ENCODE measurements at places on chromosomes 3 and 15. TPM values are rescaled to one million over a fixed set of nuclear protein-coding genes. Genes with fewer than 3 reads are reported as not detected.

GOLGA8R gene
- total RNA-seq = 13.0 TPM

DNA sequence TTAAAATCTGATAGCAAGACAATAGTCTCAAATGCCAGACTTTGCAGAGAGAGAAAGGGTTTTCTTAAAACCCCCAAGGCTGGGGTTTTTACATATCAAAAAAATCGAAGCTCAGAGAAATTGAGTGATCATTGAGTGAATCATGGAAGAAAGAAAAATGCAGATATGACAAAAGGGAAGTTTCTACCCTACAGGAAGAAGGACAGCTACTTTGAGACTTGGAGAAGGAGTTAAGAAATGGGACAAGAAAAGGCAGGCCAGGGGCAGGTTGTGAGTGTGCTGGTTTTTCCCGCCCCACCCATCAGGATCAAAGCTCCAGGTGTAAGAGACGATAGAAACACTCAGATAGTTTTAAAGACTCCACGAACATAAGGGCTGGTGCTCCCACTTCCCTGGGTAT lies 18.6 kb downstream of the TMEM158 start:
- no peak for DNase-seq
- peaks cover 27% of the 10 kb centered on the region for H3K4me1 ChIP-seq
- H3K27ac ChIP-seq = no peak overlapping the region
- H3K36me3 ChIP-seq = no peaks in the 10 kb centered on the region

DNA sequence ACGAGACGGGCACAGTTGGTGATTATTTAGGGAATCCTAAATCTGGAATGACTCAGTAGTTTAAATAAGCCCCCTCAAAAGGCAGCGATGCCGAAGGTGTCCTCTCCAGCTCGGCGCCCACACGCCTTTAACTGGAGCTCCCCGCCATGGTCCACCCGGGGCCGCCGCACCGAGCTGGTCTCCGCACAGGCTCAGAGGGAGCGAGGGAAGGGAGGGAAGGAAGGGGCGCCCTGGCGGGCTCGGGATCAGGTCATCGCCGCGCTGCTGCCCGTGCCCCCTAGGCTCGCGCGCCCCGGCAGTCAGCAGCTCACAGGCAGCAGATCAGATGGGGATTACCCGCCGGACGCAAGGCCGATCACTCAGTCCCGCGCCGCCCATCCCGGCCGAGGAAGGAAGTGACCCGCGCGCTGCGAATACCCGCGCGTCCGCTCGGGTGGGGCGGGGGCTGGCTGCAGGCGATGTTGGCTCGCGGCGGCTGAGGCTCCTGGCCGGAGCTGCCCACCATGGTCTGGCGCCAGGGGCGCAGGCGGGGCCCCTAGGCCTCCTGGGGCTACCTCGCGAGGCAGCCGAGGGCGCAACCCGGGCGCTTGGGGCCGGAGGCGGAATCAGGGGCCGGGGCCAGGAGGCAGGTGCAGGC lies 318.0 kb downstream of the FGF12 start:
- H3K36me3 ChIP-seq = peaks cover 4% of the 10 kb centered on the region
- peaks cover 56% of the 10 kb centered on the region for H3K27me3 ChIP-seq
- no peak overlapping the region for H3K27ac ChIP-seq
- no peak for DNase-seq
- no peak overlapping the region for H3K4me3 ChIP-seq

GRCh38 chr15:70079888-70080287 lies 17.8 kb downstream of the TLE3 start:
- peaks cover 38% of the 10 kb centered on the region for H3K36me3 ChIP-seq
- H3K27ac ChIP-seq = no peak overlapping the region
- H3K27me3 ChIP-seq = no peaks in the 10 kb centered on the region
- DNase-seq = no peak
- H3K4me3 ChIP-seq = no peak overlapping the region
- H3K4me1 ChIP-seq = peaks cover 26% of the 10 kb centered on the region

GRCh38 chr15:37940876-37941275 lies 6.4 kb downstream of the TMCO5A start:
- no peaks in the 10 kb centered on the region for H3K4me1 ChIP-seq
- H3K4me3 ChIP-seq = no peak overlapping the region
- no peak for DNase-seq
- no peaks in the 10 kb centered on the region for H3K36me3 ChIP-seq

- DNase-seq = no peak
- H3K36me3 ChIP-seq = peaks cover 33% of the 10 kb centered on the region
- no peak overlapping the region for H3K4me3 ChIP-seq
- no peaks in the 10 kb centered on the region for H3K4me1 ChIP-seq
- no peak overlapping the region for H3K27ac ChIP-seq
These were observed 25.2 kb downstream of the PIGB start for GRCh38 chr15:55344206-55344605.

DNA sequence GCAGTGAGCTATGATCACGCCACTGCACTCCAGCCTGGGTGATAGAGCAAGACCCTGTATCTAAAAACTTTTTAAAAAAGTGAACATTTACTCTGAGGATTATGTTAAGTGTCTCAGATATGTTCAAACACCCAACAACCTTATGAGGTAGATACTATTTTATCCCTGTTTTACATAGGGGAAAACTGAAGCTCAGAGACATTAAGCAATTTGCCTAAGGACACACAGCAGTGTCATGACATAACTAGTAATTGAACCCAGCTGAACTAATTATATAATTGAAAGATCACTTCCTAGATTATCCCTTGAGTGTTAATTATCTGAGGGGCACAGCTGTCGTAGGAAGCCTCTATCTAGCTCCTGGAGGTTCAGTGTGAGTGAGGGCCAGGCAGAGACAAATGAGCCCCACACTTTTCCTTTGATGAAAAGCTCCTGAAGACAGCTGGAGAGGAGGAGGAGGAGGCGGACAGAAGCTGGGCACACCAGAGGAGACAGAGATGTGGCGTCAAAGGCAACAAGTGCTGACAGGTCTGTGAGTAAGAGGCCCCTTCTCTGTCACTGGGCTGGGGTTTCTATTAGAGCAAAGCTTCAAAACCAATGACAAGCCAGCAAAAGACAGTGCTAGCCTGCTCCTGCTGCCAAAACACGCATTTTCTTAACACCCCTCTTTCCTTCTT lies 20.5 kb downstream of the TRH start:
- DNase-seq = no peak
- no peaks in the 10 kb centered on the region for H3K36me3 ChIP-seq
- no peaks in the 10 kb centered on the region for H3K4me1 ChIP-seq
- H3K27ac ChIP-seq = no peak overlapping the region
- peaks cover 39% of the 10 kb centered on the region for H3K27me3 ChIP-seq
- H3K4me3 ChIP-seq = no peak overlapping the region

DNA sequence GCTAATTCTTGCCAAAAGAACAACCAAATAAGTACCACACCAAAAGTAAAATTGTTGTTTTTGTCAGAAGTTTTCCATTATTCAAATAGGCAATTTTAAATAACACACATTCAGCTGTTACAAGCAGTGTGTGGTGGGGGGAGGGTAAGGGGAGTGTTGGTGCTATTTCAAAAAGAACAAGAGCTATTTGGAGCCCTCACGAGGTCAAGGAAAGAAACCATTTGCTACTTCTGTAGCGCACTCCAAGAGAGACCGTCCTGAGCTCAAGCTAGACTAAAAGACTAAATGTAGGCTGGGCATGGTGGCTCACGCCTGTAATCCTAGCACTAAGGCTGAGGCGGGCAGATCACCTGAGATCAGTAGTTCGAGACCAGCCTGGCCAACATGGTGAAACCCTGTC lies 21.2 kb upstream of the IGF2BP2 start:
- H3K27me3 ChIP-seq = peaks cover 22% of the 10 kb centered on the region
- H3K36me3 ChIP-seq = no peaks in the 10 kb centered on the region
- H3K27ac ChIP-seq = no peak overlapping the region

- H3K27me3 ChIP-seq = peaks cover 45% of the 10 kb centered on the region
- H3K27ac ChIP-seq = no peak overlapping the region
- H3K4me3 ChIP-seq = no peak overlapping the region
These were observed 31.6 kb upstream of the SV2B start for GRCh38 chr15:91068436-91068835.

- peaks cover 59% of the 10 kb centered on the region for H3K27me3 ChIP-seq
- H3K27ac ChIP-seq = no peak overlapping the region
- DNase-seq = no peak
These were observed 113.0 kb upstream of the ETV5 start for GRCh38 chr3:186221760-186222378.

Data from activated CD8-positive, alpha-beta memory T cell treated with anti-CD3 and anti-CD28 coated beads, Interleukin-2, amount 10 ng/mL, durations not matched to agents 7 days and 5 days (primary cell).